ENCODE measurements at places on chromosomes 5 and 9.
A peak's percentile ranks its signal among the peaks of the same experiment; 100 is the strongest.

GRCh38 chr9:33315371-33315770 is 25.1 kb downstream of the NFX1 start:
- no peak for DNase-seq

GRCh38 chr9:7510199-7510598 is 289.4 kb downstream of the DMAC1 start:
- no peak for DNase-seq

GRCh38 chr9:107106416-107106815 is 176.7 kb upstream of the RAD23B start:
- no peak for DNase-seq

GRCh38 chr9:69391487-69391886 is 66.5 kb downstream of the ENTREP1 start:
- DNase-seq: no peak

DNA sequence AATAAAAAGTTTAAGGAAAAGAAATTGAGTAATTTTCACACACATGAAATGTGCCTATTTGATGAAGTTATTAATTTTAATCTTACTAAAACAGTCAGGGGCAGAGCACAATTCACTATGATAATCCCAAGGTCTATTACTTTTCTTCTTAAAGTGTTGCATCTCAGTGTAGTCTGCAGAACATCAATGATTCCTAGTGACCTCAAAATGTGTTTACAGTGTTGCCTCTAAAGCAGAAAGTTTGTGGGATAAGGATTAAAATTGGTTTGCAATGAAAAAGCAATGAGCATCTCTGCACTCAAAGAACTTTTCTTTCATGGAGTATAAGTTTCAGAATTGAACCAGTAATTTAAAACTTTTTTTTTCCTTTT is 63.0 kb downstream of the CEP120 start:
- DNase-seq: no peak

DNA sequence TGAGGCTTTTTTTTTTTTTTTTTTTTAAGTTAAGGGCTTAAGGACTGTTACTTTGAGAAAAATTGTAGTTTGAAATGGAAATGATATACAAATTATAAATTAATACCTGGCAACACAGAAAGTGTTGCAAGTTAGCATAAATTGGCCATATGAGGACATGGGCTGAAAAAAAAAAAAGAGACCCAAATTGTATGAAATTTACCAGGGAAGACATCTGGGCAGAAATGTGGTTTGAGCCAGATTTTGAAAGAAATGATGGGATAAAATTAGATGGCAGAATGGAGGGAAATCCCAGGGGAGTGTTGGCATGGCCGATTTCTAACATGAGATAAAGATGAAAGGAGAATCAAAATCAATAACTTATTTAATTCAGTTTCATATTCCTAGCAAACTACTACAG is 472.1 kb downstream of the CTNND2 start:
- no peak for DNase-seq

DNA sequence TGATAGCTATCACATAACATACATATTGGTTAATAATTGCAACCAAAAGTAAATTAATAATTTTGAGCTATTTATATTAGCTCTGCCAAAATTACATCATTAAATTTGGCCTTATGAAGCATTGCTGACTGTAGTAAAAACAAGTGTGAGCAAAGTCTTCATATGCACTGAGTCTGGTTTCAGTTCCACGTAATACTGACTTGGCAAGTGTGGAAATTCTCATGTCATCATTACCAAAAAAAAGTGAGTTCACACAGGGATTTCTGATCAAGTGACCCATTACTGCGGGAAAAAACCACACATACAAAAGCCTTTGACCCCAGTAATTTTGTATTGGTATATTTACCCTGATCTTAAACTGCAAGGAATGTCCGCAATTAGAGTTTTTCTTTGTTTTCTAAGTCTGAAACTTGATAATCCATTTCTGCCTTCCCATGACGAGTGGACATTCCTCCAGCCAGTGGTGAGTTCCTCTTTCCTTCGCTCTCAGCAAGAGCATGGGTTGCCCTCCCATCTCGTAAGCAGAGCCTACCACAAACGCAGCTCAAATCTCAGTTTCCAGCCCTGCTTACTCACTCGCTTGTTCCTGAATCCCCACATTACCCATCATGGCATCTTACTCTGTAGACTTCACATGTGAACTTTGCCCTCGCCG is 220.2 kb upstream of the DMRT1 start:
- no peak for DNase-seq

DNA sequence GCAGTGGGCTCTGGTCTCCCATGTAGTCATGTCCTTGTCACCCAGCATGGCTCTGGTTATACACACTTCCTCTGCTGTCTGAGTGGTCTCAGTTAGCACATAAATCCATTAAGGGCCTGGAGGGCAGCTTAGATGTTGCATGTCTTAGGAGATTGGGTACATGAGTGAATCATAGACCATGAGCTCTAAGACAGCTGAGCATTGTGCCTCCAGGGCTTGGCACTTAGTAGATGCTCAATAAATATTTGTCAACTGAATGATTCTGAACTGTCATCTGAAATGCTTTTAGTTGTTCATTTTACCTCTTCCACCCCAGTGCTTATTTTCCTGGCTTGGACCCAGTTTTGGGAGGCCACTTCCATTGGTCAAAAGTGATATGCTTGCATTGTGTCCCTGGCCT is 135.6 kb downstream of the BOD1 start:
- DNase-seq: no peak

DNA sequence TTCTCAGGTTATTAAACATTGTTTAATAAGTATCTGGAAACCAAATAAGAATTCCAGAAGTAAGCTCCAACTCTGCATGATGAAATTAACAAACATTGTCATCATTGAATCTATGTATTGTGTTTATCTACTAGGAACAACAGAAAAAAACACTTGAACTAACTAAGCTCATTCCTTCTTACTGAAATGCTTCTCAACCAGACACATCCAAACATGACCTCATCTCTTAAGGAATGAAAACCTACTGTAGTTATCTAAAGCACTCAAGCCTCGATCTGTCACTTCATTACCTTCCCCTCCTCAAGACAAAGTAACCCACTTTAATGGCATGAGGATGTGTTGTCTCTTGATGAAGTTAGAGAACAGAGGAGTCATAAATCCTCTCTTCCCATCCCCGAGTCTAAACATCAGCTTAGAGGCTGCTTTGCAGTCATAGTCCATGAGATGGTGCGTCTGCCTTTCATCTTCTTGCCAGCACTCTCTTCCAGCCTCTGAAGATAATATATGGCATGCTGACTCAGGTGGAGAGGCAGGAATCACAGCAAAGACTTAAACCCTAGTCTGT is 86.5 kb downstream of the CEMIP2 start:
- no peak for DNase-seq

- DNase-seq: no peak
Measured at GRCh38 chr9:136698635-136699246, 11.5 kb upstream of the AGPAT2 start.

DNA sequence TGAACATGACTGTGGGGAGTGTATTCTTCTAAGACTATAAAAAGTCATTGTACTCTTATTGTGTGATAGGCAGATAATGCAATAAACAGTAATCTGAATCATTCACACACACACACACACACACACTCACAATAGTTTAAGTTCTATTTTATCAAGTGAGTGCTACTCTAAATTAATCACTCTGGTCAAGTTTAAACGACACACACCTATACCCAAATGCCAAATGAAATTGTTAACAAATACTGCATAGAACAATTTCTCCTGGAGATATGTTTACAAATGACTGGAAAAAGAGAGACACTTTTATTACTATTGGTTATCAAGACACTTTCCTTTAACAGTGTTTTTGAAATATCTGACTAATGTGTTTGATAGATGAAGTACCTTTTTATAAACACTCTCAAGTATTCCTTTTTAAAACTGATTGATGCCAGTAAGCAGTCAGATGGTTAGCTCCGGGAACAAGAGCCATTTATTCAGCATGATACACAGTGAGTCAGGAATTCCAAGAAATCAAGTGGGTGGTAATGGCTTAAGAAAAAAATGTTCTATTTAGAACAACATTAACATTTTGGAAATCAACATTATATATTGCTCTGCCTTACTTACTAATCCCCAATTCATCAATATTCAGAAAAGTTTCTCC is 521.6 kb upstream of the ST8SIA4 start:
- DNase-seq: no peak

GRCh38 chr5:51395666-51396356 is 12.6 kb downstream of the ISL1 start:
- no peak for DNase-seq

GRCh38 chr5:93602241-93603077 is 19.4 kb downstream of the NR2F1 start:
- no peak for DNase-seq

DNA sequence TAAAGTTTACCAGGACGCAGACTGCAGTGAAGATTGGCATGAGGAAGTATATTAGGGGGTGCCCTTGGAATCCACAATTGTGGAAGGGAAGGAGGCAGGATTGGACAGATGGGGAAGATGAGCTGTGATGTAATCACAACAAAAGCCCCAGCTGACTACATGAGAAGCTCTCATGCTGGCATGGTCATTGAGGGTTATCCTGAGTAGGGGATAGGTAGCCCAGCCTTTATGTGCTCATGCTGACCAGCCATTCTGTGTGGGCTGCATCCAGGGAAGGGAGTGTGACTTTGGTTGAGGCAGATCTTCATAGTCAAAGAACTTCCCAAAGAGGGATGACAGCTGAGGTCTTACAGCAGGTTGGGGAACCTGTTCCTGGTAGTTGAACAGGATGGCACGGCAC is 52.0 kb upstream of the RANBP6 start:
- DNase-seq: no peak

GRCh38 chr5:146072595-146072994 is 32.8 kb downstream of the PLAC8L1 start:
- no peak for DNase-seq

DNA sequence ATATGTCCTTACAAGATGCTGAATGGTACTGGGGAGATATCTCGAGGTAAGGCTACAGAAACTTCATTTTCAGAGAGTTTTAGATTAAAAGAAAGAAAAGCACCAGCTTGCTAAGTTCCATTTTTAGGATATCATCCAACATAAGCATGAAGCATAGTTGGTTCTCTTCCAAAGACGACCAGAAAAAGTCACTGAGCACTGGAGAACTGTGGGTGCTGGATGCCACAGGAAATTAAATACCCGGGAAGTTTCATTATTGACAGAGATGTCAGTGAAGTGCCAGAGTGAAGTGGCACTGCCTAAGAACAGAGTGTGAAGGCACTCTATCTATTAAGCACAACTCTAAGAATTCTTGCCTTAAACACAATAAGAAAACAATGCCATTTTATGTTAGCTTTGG is 76.8 kb downstream of the PIK3R1 start:
- DNase-seq: no peak

- DNase-seq: no peak
Measured at GRCh38 chr5:135461481-135462151, 9.5 kb upstream of the TIFAB start.

DNA sequence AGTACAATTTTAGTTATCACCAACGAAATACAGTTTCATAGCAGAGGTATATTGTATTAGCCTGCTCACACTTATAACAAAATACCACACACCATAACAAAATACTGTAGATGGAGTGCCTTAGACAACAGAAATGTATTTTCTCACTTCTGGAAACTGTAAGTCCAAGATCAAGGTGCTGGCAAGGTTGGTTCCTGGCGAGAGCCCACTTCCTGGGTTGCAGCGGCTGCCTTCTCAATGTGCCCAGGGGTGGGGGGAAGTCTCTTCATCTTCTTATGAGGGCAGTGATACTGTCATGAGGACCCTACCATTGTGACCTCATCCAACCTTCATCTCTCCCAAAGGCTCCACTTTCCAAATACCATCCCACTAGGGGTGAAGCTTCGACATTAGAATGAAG is 30.5 kb upstream of the GADD45G start:
- no peak for DNase-seq

DNA sequence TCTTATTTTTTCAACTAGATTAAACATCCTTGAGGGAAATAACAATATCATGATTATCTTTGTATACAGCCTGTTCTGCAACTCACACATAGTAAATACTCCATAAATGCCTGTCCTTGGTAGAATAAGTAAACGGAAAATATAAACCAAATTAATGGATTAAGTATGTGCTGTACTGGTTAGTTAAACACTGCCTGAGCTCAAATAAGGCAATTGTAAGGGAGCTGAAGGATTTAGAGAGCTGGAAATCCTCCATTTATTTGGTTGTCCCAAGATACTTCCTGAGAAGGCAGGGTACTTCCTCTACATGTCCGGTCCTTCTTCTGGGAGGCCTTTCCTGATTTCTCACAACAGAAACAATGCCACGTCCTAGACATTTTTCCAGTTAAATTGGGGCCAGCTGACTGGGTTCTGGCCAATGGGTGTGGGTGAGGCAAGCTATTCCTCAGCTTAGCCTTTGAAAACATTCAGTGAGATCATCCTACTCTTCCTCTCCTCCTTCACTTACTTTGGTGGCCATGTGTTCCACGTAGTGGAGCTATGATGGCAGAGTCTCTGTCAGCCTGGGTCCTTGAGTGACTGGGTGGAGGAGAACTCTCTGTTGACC is 8.5 kb upstream of the C1QTNF3 start:
- no peak for DNase-seq

- DNase-seq: no peak
Measured at GRCh38 chr9:33129886-33130881, 37.0 kb downstream of the B4GALT1 start.

GRCh38 chr5:93497096-93497495 is 83.9 kb downstream of the NR2F1-AS1 start:
- DNase-seq: no peak

GRCh38 chr9:20930836-20931235 is 100.6 kb downstream of the HACD4 start:
- DNase-seq: no peak

GRCh38 chr5:9834871-9835770 is 205.0 kb upstream of the TAS2R1 start:
- DNase-seq: no peak

- DNase-seq: no peak
Measured at GRCh38 chr5:115656404-115656803, 30.6 kb upstream of the TMED7 start.

DNA sequence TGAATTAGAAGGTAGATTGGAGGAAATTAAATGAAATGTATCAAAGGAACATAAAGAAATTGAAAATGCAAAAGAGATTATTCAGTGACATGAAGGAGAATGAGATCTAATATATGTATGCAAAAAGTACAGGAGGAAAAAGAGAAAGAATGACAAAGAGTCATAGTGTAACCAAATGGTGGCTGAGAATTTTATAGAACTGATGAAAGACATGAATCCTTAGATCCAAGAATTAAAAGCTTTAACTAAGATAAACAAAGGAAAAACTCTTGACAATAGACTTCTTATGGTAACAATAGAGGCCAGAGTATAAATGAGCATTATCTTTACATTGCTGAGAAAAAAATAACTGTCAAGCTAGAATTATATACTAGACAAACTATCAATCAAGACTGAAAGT is 505.4 kb upstream of the CD180 start:
- DNase-seq: no peak

DNA sequence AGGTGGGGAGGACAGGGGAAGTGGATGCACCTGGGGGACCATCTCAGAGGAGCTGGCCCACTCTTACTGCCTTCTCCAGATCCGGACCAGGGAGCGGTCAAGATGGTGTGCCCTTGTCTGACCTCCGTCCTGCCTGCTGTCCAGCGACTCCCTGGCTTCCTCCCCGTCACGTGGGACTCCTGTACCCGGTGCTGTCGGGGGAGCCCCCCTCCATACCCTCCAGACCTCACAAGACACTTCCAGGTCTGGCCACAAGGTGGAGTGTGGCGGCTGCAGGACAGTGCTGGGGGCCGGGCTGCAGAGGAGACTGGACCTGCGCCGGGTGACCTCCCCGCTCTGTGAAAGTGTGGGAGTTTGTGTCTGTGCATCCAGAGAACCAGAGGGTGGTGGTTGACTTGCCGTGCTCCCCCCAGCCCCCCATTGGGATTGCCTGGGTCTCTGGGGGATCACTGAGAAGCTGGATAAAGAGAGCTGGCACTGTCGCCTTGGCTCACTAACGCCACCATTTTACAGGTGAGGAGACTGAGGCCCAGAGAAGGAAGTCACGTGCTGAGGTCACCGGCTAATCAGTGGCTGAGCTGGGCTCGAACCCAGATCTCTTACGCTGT is 1.9 kb upstream of the CRB2 start:
- DNase-seq: peak; percentile 64
